Activated CD4-positive, alpha-beta memory T cell treated with anti-CD3 and anti-CD28 coated beads, Interleukin-2, amount 10 ng/mL, durations not matched to agents 7 days and 5 days (primary cell): ENCODE measurements at places on chromosomes 7 and 10. TPM values are rescaled to one million over a fixed set of nuclear protein-coding genes. Genes with fewer than 3 reads are reported as not detected.
A peak's percentile ranks its signal among the peaks of the same experiment; 100 is the strongest.

PLA2G12B gene
- total RNA-seq, result not detected

TEX47 gene
- not detected for total RNA-seq

WIPF3 gene
- total RNA-seq, result not detected

CHST3 gene
- 0.03 TPM for total RNA-seq

SLC13A4 gene
- not detected for total RNA-seq

ADAM22 gene
- 1.5 TPM for total RNA-seq

CALN1 gene
- not detected for total RNA-seq

SFTPA1 gene
- total RNA-seq, result not detected

FAM180A gene
- not detected for total RNA-seq

DNA sequence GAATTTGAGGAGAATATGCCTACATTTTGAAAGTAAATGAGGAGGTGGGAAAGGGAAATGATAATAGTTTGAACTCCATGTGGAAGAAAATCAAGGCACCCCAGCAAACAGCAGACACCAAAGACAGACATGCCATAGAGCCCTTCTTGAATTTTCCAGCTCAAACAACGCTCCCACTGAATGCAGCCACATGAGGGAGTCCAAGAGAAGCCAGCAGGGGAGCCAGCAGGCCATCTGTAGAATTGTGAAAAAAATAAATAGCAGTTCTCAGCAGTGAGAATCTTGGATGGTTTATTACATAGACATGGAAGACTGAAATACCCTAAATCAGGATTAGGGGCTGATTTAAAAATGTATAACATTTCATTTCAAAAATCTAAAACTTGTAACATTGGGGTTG is 1567.3 kb upstream of the LRRTM3 start:
- DNase-seq, result no peak

- DNase-seq, result no peak
Measured at GRCh38 chr7:80883154-80884025, 35.5 kb downstream of the SEMA3C start.

GRCh38 chr7:2032030-2032875 is 200.5 kb downstream of the MAD1L1 start:
- no peak for DNase-seq

- no peak for DNase-seq
Measured at GRCh38 chr7:93836116-93836515, 54.4 kb downstream of the TFPI2 start.

DNA sequence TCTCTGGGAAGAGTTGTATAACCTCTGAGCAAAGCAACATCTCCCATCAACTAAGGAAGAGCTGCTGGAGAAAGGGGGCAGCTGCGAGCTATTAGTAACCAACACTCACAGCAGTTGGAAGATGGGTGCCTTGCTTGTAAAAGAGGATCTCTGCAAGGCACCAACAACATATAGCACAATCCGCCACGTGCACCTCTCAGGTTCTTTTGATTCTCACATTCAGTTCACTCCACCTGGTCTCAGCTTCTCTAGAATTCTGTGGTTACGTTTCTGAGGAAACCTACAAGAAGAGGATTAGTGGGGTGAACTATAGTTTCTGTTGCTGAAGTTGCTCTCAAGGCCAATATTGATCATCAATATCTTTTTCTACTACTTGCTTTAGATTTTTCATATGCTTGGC is 117.1 kb downstream of the RPS24 start:
- no peak for DNase-seq

DNA sequence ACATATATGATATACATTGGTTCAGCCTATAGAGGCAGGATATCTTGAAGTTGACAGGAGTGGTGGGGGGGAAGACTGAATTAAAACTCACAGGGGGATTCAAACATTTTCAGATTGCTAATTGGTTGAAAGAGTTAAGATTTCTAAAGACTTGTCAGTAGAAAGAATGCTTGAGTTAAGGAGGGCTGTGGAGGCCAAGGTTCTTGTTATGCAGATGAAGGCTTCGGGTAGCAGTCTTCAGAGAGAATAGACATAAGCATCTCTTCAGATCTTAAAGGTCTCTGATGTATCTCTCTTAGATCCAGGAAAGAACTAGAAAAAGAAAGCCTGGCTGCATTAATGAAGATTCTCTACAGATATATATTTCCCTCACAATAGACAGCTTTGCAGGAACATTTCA is 209.8 kb upstream of the SEMA3D start:
- no peak for DNase-seq

DNA sequence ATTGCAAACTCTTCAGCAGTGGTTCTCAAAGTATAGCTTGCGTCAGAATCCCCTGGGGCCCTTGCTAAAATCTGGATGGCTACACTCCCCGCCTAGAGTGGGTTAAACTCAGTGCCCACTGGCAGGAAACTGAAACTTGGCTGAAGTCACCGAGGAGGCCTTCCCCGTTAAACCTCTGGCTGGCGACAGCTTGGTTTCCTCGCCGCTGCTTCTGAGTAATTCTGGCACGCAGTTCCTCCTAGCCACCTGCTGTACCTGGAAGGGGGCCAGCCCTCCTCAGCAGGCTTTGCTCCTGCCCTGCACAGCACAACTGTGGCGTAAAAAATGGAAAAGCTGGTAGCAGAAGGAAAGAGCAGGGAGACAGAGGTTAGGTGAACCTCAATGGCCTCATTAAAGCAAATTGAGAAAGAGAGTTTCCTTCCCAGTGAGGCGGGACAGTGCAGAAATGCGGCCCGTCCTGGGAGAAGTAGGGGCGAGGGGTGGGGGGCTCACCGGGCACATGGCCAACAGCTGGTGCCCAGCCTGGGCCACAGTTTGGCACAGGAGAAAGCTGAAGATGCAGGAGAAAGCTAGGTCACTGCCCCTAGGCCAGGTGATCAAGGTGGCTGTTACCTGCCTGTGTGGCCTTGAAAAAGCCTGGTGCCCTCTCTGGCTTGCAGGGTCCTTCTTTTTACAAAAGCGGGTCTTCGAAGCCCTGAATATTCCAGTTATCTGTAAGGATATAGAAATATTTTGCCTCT is 46.6 kb downstream of the ALOX5 start:
- peak; percentile 81 for DNase-seq

DNA sequence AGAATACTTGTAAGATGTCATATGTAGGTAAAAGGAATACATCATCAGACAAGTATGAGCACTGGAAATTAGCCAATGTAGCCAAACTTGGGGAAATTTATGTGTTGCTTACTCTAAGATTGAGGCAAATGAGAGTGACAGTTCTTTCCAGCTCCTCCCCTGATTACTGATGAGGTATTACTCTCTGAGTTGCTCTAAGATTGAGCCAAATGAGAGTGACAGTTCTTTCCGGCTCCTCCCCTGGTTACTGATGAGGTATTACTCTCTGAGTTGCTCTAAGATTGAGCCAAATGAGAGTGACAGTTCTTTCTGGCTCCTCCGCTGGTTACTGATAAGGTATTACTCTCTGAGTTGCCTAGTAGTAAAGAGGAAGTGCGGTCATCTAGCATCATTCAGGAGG is 435.8 kb downstream of the NRG3 start:
- no peak for DNase-seq

DNA sequence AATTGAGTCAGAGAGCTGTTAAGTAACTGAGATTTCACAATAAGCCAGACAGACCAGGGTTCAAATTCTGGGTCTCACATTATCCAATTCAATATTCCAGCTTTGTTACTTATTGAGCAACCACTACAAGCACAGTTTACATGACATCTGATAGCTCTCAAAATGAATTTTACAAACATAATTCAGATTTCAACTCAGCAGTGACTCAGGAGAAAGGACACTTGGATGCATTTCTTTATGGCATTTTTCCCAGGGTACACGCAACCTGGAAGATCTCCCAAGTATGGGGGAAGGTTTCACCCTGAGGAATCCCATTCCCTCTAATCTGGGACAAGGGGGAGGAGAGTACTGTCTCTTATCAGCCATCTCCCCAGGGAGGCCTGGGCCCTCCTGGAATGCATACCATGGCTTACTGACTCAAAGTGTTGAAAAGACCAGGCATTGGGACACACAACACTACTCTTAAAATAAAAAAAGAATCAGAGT is 102.4 kb downstream of the CFTR start:
- no peak for DNase-seq

DNA sequence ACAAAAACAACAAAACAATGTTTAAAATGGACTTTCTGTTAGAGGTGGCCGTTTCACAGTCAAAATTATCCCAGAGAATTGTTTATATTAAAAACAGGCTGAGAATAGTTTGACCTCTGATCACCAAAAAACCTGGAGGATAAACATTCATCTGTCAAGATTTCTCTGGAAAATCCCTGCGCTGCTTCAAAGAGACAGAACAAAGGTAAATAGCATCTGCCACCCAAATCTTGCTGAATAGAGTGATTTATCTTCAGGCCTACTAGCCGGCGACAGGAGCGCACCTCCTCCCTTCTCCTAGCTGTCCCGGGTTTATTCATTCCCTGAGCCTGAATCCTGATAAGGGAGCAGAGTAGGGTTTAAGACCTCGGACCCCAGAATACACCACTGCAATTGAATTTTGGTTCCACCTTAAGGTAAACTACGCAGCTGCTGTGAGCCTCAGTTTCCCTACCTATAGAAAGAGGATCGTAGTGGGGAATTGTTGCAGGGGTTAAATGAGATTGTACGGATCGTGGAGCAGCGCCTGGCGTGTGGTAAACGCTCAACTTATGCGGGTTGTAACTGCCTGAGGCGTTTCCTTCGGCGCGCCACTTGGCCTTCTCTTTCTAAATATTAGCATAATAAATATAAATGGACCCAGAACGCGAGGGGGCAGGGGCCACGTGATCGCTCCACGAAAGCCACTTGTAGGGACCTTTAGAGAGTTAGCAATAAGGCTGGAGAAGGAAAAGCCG is 498 bp upstream of the ST7 start:
- no peak for DNase-seq

DNA sequence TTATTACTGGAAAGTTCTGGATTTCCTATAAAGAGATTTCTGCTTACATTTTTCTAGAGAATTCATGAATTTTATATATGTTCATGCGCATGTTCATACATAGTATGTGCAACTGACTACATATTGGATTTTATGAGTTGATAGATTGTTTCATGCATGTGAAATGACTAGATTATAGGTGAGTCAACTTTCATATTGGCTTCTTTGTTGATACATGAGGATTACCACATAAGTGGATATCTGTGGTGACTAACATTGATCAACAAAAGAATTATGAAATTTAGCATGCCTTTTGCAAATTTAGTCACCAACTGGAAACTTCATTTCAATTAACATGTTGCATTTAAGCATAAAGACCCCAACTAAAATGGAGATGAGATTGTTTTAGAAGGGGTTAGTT is 99.0 kb downstream of the GNAT3 start:
- DNase-seq, result no peak

GRCh38 chr7:45435131-45435530 is 139.0 kb upstream of the ADCY1 start:
- DNase-seq, result no peak

DNA sequence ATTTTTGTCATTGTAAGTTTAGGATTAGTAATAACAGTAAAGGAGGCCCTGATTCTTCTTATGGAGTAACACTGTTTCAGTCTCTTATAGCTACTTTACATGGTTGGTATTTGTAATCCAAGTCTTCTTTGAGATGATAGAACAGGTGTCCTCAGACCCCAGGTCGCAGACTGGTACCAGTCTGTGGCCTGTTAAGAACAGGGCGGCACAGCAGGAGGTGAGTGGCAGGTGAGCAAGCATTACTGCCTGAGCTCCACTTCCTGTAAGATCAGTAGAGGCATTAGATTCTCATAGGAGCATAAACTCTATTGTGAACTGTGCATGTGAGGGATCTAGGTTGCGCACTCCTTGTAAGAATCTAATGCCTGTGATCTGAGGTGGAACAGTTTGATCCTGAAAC is 77.3 kb downstream of the STK31 start:
- DNase-seq, result no peak

DNA sequence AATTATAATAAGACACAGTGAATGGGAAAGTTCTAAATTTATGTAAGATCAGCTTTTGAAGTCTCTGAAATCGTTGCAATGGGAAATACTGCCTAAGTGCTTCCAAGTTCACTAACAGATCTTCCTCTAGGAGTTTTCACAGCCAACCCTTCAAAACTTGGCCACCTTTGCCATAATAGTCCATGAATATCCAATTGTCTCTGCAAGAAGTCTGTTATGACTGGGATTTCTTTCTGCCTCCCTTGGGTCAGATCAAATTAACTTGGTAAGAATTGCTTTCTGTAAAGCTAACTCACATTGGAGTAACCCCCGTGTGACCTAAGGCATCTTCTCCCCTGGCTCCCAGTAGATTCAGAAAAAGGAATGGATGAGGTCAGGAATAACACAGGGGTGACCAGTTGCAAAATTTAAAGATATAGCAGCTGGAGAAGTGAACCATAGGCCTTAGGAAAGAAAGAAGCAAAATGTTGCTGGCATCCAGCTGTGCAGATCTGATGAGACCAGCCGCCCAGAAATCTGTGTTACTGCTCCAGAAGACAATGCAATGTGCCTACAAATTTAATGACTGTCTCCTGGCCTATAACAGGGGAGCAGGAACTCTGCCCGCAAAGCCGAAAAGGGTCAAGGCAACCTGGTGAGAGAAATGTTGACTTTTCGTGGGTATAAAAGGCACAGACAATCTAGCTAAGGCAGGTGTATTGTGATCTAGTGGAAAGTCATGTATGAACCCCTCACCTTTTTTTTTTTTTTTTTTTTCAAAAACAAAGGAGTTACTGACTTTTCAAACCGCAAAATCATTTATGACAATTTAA is 7.5 kb upstream of the OPTN start:
- DNase-seq, result no peak

GRCh38 chr7:145698526-145699262 is 417.9 kb upstream of the CNTNAP2 start:
- DNase-seq, result no peak

DNA sequence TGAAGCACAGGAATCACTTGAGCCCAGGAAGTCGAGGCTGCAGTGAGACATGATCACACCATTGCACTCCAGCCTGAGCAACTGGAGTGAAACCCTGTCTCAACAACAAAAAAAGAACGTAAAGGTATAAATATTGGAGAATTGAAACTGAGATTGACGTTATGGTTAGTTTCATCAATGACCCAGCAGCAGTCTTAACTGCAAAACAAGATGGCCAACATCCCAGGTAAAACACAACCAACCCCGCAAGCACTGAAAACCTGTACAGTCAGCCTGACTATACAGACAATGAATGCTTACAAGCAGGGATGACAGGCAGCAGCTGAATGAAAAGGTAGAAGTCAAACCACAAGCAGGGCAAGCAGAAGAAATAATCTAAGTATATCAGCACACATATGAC is 34.7 kb downstream of the WAPL start:
- no peak for DNase-seq

- no peak for DNase-seq
Measured at GRCh38 chr7:105887569-105888189, 11.3 kb upstream of the ATXN7L1 start.

DNA sequence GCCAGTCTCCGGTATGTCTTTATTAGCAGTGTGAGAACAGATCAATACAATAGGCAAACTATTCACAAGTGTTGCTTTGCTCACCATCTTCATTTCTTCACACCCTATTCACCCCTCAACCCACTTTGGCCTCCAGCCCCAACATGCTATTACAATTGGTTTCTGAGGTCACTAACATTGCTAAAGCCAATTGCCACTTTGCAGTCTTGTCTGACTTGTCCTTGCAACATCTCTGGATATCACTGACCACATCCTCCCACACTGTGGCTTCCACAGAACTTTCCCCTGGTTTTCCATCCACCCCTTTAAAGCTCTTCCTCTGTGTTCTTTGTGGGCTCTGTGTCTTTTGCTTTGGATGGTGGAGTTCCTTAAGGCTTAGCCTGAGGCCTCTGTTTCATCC is 5.2 kb upstream of the APBB1IP start:
- no peak for DNase-seq
